ENCODE measurements at places on chromosomes 4 and X.

- DNase-seq = peak; percentile 78
Measured at GRCh38 chr4:184400375-184400870, 73.9 kb downstream of the IRF2 start.

DNA sequence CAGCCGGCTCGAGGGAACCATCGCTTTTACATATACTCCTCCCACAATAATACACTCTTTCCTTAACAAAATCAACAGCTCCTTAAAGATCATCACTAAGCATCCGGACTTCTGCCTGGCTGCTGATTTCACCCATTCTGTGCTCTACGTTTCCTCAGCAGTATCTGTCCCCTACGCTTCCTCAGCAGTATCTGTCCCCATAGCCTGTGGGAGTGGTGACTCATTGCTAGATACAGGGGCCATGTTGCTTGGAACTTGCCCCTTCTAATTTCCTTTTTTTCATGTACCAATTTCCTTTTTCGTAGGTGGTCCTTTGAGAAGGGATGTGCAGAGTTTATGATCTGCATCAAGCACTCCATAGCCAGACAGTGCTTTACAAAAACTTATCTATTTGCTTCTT is 18.6 kb downstream of the MAP3K15 start:
- no peak for DNase-seq

DNA sequence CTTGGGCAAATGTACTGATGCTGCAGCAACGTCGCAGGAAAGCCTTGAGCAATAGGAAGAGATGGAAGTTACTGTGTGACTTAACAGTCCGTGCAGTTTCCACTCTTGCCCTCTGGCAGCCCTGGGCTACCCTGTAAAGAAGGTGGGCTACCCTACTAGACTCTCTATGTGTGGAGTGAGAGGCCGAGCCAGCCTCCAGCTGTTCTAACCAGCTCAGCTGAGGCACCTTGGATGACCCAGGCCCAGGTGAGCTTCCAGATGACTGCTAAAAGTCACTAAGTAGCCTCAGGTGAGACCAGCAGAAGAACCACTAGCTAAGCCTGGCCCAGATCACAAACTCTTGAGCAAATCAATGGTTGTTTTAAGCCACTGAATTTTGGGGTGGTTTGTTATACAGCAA is 34.9 kb upstream of the PPP2R2C start:
- DNase-seq = no peak

DNA sequence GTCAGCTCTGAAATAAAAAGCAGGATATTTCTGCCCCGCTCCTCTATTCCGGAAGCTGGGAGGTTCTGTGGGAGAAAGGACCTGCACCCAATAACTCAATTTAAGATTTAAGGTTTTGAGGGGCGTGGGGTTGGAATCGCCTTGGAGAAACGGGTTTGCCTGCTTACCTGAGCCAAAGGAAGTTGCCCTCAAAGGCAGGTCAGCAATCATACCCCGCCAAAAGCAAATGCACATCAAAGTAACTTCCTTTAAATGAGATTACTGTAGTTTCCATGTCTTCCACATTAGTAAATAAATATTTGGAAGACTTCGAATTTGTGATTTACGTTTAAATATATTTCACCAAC is 978 bp upstream of the HS3ST1 start:
- DNase-seq = no peak

- DNase-seq = no peak
Measured at GRCh38 chr4:7089213-7089986, 21.5 kb upstream of the GRPEL1 start.

DNA sequence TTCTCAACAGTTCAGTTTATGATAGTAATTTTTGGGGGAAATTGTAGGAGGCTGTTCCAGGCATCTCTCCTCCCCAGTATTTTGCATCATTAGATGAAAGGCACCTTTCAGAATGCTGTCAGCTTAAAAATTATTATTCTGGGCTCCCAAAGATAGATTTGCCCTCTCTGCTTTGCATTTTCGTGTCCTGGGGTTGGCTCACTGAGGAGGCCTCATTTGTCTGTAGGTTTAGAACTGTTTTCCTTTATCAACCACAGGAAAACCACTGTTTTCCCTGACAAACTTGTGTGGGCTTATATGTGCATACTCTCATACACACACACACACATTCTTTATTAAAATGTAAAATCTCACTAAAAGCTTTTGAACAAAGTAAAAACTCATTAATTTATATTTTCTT is 197.2 kb upstream of the VCX3A start:
- DNase-seq = no peak

DNA sequence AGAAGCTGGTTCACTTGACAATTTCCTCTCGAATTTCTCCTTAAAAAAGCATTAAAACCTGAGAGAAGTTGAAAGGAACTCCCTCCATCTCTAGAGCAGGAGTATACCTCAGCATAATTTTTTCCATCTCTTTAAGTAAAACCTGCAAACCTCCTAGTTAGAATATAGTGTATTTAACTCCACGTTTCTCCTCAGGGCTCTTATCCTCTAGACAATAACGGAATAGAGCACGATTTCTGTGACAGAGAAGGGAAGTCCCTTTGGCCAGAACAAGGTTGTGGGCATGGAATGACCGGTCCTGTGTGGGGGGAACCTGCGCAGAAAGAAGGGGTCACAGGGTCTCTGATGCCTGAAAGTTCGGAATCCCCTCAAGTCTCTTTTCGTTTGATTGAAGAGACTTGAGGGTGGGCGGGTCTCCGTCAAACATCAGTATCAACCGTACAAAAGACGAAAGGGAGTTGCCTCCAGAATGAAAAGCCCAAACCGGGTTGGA is 697 bp downstream of the ZNF280C start:
- DNase-seq = no peak

GRCh38 chr4:139754938-139755337 is 89.3 kb downstream of the MGST2 start:
- DNase-seq = no peak

- peak; percentile 21 for DNase-seq
Measured at GRCh38 chr4:102663073-102663472, 97.7 kb downstream of the MANBA start.

- DNase-seq = peak; percentile 94
Measured at GRCh38 chr4:37648084-37648817, 37.9 kb downstream of the RELL1 start.

DNA sequence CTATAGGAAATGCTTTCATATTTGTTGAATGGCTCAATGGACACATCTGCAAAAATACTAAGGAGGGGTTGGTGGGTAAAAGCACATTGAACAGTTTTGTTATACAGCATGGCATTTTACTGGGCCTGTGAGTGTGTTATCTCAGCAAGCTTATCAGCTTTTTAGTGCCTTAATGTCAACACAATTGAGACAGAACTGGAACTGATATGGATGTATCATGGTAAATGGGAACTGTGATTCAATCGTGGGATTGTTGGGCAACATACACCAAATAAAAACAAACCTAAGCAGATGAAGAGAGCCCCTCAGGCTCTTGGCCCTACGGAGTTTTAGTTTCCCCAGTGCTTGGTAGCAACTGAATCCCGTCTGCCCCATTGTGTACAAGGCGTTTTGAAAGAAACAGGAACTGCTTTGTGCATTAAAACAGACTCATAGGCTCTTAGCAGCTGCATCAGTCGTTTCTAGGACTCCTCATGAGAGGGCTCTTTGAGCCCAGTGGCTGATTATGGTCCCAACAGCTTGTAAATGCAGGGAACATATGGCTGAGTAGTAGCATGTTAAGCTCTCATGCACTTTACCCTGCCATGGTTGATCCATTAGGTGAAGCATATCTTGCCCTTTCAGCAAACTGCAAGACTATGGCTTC is 7.3 kb downstream of the GPR119 start:
- no peak for DNase-seq

DNA sequence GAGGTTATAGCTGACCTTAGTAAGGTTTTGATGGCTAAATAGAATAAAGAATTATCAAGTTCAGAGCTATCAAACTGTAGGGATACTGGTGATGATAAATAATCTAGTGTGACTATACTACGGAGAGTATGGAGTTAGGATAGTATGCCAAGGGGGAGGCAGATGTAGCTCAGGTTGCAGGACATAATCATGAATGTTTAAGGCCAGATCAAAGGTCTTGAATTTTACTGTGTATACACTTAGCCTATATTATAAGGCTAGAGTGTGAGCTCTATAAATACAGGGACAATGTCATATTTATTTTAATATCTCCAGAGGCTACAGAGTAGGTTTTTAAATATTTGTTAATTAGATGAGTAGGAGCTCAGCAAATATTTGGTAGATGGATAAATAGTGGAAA is 131.1 kb upstream of the STIM2 start:
- DNase-seq = no peak

DNA sequence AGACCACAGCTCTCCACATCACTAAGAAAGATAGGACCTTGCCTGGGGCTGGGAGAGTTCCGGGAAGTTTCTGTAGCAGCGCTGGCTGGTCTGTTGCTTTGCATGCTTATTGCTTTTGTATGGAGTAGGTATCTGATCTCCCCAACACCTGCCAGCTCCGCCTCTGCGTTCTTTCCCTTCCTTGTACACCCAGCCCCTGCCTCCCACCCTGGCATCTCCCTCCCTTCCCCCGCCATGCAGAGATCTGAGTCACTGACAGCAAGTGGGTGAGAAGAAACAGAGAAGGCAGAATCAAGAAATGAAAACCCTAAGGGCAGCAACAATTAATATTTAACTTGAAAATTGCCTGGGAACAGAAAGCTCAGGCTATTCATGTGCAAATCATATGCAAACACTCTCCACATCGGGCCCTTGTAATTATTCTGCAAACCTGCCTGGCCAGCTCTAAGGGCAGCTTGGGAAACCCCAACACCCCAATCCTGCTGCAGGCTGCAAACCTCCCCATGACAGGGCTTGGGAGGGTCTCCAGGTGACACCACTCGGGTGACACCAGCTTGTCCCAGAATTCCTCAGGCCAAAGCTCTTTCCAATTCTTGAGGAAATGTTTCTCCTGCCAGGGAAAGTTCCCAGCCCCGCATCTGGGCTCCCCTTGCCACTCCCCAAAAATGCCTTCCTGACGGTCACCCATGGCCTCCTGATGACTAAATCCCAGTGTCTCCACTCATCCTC is 257.2 kb downstream of the FBXW7 start:
- no peak for DNase-seq

- peak; percentile 43 for DNase-seq
Measured at GRCh38 chr4:139814323-139815015, 148.8 kb downstream of the MGST2 start.

- no peak for DNase-seq
Measured at GRCh38 chr4:121269001-121269400, 104.9 kb upstream of the TNIP3 start.

GRCh38 chr4:186554539-186554913 is 841 bp downstream of the MTNR1A start:
- peak; percentile 28 for DNase-seq

DNA sequence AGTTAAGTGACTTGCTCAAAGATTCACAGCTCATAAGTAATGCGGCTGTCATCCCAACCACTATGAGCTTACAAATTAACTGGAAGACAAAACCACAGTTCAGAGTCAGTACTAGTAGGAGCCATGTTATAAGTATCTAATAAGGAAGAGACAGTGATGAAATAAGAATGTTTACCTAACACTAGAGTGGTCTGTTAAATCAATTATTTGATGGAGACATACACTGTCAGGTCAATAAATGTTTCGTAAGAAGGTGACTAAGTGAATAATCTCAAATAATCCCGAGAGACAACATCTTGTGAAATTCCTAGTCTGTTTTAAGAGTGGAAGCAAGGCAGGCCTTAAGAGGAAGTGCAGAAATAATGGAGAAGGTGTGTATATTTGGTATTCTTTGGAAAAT is 25.8 kb upstream of the AMELX start:
- no peak for DNase-seq

- DNase-seq = no peak
Measured at GRCh38 chr4:10808591-10808990, 124.0 kb upstream of the CLNK start.

DNA sequence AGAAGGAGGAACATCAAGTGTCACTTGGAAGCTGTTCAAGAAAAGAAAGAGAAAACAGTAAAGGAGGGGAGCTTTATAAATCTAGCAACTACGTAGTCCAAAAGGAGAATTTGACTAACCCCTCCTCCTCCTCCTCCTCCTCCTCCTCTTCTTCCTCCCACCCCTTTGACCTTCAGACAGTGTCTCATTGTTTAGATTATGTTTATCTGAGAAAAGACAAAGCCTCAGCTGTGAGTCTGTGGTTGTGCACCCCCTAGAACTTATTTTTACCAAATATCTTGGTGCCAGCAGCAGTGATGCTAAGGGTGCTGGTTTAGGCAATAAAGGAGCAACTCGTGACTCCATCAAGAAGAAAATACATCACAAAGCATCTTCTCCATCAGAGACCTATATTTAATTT is 68.9 kb upstream of the BMP2K start:
- DNase-seq = no peak

GRCh38 chrX:39595977-39596376 is 501.8 kb downstream of the BCOR start:
- no peak for DNase-seq

- DNase-seq = peak; percentile 44
Measured at GRCh38 chrX:4547213-4547836, 833.9 kb upstream of the PRKX start.

DNA sequence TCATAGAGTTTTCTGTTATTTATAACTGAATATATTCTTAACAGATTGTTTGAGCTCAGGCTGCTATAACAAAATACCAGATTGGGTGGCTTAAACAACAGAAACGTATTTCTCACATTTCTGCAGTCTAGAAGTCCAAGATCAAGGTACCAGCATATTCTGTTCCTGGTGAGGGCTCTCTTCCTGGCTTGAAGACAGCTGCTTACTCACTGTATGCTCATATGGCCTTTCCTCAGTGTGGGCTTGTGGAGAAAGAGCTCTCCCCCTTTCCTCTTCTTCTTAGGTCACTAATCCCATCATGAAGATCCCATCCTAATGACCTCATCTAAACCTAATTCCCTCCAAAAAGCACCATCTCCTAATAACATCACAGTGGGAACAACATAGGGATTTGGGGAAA is 117.8 kb downstream of the RASGEF1B start:
- DNase-seq = no peak

- no peak for DNase-seq
Measured at GRCh38 chr4:174865418-174865985, 36.5 kb upstream of the GLRA3 start.

DNA sequence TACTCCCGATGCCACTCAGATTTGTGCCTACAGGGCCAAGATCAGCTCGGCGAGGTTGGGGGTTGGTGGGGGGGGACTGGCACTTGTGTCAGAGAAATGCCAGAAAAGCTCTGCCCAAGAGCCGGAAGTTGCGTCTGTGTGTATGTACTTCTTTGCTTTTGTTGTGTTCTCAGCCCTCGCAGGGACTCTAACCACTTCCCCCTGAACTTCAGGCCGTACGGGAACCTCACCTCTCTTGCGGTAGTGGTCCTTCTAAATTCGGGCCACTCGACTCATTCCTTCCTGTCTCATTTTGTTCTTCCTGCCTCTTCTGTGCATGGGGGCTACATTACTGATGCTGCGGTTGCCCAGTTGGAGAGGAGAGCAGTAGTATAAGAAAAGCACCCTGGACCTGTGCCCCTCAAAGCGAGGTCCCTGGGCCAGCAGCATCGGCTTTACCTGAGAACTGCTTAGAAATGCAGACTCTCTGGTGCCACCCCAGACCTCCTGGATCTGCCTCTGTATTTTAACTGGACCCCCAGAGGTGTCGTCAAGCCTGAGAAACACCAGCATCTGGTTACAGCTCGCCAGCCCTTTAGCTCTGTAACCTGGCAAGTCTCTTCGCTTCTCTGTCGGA is 146.3 kb upstream of the RPS6KA3 start:
- DNase-seq = no peak

- no peak for DNase-seq
Measured at GRCh38 chr4:128107766-128108165, 46.7 kb downstream of the LARP1B start.

GRCh38 chr4:105709081-105709450 is 482 bp downstream of the GSTCD start:
- no peak for DNase-seq

All from AG08395 (cell line).